ENCODE measurements at places on chromosomes 4 and X.

GRCh38 chr4:135357091-135357490 lies 1155.5 kb upstream of the PABPC4L start:
- no peak for DNase-seq

DNA sequence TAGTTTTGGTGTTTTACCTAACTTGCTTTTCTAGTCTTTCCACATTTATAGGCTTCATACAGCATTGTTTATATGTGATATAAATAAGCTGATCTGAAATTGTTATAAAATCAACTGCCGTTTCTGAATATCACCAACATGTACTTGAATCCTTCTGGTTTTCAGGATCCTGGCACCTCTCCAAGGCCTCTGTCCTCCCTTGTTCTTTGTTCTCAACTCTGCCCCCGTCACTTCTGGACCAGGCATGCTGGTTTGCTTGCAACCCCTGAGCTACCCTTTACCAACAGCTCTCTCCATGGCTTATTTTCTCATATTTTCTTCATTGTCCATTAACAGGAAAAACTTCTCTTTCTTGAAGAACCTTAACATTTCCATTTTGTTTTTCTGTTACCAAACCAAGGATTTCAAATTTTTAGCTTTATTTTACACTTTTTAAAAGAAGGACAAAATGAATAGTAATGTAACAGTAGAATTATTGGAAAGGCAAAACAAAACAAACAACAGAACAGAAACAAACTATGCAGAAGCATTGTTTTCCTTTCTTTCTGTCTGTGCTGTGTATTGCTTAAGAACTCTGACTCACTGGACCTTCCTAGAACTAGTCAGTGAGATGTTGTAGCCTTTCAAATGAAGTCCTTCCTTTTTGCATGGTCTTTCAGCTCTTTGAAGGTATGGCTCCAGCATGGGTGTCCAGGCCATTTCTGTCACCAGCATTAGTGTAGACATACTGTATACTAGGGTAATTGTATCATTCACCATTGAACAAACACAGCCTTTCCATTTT lies 44.8 kb downstream of the BANK1 start:
- peak; percentile 3 for DNase-seq

GRCh38 chr4:2075987-2076907 lies 17.1 kb downstream of the NAT8L start:
- DNase-seq: peak; percentile 65

DNA sequence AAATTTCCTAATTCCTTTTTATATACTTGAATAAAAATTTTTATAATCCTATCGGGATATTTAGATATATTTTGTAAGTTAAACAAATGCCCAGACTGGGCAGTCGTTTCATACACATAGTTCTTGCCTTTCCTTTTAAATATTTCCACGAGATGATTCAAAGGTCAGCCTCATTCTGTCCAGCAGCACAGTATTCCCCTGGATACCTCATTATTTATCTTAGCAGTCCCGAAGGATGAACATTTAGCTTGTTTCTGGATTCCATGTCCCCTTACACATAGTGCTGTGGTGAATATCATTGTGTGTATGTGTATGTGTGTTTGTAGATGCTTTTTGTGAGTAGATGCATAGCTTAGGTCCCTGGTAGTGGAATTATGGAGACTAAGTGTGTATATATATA lies 38.3 kb downstream of the RAPGEF2 start:
- no peak for DNase-seq

DNA sequence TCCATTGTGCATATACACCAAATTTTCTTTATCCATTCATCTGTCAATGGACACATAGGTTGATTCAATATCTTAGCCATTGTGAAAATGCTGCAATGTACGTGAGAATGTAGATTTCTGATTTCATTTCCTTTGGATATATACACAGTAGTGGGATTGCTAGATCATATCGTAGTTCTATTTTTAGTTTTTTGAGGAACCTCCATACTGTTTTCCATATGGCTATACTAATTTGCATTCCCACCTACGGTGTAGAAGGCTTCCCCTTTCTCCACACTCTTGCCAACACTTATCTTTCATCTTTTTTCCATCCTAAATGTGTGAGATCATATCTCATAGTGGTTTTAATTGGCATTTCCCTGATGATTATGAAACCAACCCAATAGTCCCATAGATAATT lies 43.4 kb downstream of the ING2 start:
- no peak for DNase-seq

DNA sequence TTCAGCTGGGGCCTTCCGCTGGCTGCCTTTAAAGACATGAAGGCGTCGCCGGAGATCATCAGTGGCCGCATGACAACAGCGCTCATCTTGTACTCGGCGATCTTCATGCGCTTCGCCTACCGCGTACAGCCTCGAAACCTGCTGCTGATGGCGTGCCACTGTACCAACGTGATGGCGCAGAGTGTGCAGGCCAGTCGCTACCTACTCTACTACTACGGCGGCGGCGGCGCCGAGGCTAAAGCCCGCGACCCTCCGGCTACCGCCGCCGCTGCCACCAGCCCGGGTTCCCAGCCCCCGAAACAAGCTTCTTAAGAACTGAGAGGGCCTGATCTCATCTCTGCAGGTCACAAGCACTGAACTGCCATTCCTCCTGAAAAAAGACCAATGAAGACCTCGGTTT lies 437 bp downstream of the MPC1L start:
- peak; percentile 42 for DNase-seq

GRCh38 chrX:23127586-23127985 lies 127.8 kb downstream of the DDX53 start:
- DNase-seq: no peak

DNA sequence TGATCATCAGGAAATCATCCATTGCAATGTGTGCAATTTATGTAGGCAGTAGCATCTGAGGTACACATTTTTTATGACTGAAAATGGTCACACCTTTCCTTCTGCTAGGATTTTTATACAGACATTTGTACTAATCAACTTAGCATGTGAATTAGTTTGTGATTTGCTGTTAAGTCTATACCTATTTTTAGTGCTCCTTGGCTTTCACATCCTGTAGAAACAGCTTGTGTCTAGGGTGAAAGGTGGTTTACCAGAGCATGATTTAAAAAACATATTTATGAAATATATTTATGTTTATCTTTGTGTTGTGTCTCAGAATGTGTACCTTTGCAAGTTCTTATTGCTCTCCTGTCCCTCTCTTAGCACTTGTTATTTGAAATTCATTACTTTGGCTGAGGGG lies 916.0 kb downstream of the TECRL start:
- DNase-seq: no peak

DNA sequence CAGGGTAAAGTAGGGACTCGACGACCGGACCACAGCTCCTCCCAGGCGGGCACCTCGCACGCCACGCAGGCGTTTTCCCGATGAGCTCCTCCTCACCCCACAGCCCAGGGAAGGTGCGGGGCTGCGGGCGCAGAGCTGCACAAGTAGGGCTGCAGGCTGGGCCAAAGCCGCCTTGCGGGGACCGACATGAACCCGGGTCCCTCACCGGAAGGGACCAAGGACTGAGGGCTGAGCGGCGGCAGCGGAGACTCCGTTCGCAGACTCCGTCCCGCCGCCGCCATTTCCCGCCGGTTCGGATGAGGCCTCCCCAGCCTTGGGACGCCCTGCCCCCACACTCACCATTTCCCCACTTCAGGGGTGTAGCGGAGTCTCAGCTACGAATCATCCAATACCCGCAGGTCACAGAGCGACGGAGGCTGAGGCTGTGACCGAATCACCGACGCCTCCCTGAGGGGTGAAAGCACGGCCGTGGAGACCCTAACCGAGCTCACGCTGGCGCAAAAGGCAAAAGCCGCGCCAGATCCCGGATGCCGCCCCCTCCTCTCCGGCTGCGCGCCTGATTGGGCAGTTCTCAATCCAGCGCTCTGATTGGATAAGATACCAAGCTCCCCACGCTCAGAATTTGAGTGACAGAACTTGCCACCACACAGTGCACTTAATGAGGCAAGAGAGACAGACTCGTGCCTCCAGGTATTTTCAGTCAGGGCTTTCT lies at the start of gene ZNF732:
Gene ZNF732 (minus strand): TSS at position 506 of the 712 bp plus-strand sequence. CDS start 164 bp downstream, at position 342.
- peak; percentile 85 for DNase-seq

- DNase-seq: no peak
These were observed 50.8 kb downstream of the CHM start for GRCh38 chrX:85996555-85996954.

DNA sequence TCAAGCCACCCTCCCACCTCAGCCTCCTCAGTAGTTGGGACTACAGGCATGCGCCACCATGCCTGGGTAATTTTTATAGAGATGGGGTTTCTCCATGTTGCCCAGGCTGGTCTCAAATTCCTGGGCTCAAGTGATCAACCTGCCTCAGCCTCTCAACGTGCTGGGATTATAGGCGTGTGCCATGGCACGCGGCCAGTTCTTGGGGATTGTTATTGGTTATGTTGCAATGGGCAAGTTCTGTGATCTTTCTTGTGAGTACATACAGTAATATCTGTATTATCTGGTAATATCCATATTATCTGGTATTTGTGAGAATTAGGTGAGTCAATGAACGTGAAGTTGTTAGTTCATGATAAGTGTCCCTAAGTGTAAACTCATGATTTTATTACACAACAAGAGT lies 90.3 kb upstream of the TBL1X start:
- DNase-seq: no peak

DNA sequence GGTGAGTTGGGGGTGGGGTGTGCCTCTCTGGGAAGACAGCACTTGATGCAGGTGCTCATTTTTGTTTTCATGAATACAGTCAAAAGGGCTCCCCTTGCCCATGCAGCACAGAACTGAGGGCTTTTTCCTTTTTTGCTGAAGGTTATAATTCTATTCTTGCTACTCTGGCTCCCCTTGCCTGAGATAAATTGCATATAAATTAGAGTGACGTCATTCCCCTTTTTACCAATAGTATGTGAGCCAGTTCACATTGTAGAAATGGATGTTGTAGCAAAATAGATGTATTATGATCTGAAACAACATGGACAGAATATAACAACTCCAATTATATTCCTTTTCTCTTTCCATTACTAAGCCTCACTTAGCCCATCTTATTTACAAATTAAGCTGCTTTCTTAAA lies 28.4 kb downstream of the CXorf58 start:
- DNase-seq: no peak

- DNase-seq: peak; percentile 59
These were observed 88.5 kb downstream of the PHKA2 start for GRCh38 chrX:18895189-18895951.

DNA sequence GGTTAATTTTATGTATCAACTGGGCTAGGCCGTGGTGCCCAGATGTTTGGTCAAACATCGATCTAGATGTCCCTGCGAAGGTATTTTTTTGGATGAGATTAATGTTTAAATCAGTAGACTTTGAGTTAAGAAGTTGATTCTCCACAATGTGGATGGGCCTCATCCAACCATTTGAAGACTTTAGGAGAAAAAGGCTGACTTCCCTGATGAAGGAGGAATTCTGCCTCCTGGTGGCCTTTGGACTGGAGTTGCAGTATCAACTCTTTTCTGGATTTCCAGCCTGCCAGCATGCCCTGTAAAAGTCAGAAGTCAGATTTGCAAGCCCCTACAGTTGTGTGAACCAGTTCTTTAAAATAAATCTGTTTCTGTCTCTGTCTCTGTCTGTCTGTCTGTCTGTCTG lies 91.4 kb downstream of the STK32B start:
- DNase-seq: peak; percentile 53

- DNase-seq: no peak
These were observed 395.9 kb upstream of the GRIA3 start for GRCh38 chrX:122788216-122788615.

- DNase-seq: peak; percentile 71
These were observed 393 bp downstream of the SH3KBP1 start for GRCh38 chrX:19886883-19887531.

GRCh38 chr4:6644792-6645530 lies 4.5 kb downstream of the MRFAP1 start:
- no peak for DNase-seq

GRCh38 chrX:13721819-13722519 lies 12.5 kb downstream of the TRAPPC2 start:
- no peak for DNase-seq

GRCh38 chrX:928606-929005 lies 283.8 kb downstream of the CRLF2 start:
- DNase-seq: no peak

- DNase-seq: no peak
These were observed 21.9 kb upstream of the ARHGAP10 start for GRCh38 chr4:147709999-147710398.

GRCh38 chr4:90126805-90127204 lies 389 bp upstream of the CCSER1 start:
- DNase-seq: no peak

DNA sequence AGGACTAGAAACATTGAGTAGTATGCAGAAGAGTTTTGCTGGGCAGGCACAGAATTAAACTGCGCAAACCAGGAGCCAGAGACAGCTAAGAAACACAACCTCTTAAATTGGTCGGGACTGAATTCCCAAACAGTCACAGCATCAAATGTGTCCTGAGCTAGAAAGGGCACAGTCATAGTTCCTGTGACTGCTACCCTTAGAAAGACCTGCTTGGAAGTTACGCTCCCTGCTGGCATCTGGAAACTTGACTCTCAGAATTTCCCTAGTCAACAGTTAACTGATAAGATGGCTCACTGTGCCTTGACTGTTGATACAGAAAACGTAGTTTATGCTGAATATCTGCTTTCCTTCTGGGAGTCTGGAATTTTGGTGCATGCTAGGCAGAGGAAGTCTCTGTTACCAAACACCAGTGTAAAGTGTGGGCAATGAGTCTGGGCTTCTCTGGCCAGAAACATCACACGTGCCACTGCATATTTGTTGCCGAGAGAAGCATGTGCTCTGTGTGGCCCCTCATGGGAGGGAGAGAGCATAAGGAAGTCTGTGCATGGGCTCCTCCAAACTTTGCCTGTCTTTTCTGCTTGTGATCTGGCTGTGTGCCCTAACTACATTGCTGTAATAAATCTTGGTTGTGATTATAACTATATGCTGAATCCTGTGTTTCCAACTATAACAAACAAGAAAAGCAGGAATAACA lies 11.6 kb upstream of the EOLA2 start:
- DNase-seq: no peak

DNA sequence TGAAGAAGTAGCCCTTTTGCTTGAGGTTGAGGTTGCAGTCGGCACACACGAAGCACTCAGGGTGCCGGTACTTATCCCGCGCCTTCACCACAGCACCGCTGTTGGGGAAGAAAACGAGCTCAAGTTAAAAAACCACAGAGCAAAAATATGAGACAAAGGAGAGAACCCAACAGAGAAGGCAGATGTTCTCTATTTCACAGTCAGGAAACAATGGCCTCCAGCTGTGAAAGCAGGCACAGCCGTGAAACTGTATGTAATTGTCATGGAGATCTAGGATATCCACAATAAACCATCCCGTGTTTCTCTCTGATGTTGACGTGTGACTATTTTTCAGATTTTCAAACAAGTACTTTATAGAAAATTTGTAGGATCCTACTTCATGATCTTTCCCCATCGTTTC lies 30.9 kb upstream of the CCDC110 start:
- no peak for DNase-seq

GRCh38 chr4:160717848-160718247 lies 1446.0 kb downstream of the FSTL5 start:
- DNase-seq: no peak

DNA sequence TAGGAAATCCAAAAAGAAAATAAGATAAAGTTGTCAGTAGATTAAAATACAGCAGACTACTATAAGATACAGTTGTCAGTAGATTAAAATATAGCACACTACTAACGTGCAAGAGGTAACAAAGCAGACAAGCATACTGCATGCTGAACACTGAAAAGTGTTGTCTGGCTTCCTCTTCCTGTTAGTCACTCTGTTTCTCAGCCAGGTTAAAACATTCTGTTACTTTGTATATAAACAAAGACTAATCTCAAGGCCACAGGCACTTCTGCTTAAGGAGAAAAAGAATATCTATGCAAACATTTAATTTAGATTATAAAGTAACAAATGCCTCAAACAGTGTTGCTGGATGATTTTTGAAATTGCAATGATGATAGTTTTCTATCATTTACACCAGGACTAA lies 41.0 kb upstream of the SCD5 start:
- DNase-seq: no peak
